ENCODE measurements at places on chromosomes 1 and 21.

DNA sequence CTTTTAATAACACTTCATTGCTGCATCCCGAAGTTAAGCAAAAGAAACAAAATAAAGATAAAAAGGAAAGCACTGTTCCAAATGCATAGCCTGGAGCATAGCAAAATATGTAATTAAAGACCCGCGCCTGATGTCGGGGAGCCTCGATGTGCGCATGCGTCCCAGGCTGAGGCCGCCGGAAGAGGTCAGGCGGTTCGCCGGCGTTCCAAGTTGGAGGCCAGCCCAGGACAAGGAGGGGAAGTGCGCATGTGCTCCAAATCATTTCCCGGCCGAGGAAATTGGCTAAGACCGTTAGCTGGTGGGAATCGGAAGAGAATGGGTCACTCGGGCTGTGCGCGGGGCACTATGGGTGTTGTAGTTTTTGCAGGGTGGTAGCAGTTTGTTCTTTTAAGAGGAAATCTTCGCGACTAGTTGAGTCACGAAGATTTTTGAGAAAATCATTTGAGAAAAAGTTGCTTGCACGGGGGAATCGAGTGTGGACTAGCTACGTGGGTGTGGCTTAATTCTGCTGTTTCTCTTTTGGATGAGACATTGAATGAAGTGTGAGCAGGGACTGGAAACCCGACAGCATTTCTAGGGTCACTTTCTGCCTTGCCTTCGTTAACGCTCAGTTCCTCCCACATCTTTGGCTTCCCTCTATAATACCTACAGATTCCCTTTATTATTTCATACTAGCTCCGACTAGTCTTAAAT, 31.0 kb upstream of the CD1D start:
- peak; percentile 81 for DNase-seq

DNA sequence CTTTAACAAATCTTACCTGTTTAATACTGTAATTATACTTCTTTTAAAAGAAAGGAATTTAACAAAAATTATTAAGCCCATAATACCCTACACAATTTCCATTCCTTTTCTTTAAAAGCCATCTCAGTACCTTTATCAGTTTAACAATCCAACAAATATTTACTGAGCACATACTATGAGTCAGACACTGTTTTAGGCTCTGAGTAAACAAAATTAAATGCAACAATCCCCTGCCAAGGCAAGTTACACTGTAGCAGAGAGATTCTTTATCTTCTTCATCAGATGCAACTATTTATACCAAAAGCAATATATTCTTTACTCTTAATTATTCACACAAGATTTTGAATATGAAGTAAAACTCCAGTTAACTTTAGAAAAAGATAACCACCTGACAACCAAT, 12.0 kb downstream of the DENND1B start:
- DNase-seq, result no peak

DNA sequence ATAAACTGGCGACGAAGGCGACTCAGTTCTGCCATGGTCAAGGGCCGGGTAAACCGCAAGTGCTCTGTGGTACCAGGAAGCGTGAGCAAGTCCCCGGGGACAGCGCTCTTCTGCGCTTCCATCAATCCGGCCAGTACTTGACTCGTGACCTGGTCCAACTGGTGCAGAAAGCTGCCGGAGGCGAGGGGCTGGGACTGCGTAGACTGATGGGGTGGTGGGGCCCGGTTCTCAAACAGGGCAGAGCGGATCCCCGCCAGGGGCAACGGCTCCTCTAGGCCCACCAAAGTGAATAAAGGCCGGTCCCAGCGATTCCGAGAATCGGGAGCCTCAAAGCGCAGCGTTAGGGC, 852 bp downstream of the KTI12 start:
- DNase-seq, result no peak

DNA sequence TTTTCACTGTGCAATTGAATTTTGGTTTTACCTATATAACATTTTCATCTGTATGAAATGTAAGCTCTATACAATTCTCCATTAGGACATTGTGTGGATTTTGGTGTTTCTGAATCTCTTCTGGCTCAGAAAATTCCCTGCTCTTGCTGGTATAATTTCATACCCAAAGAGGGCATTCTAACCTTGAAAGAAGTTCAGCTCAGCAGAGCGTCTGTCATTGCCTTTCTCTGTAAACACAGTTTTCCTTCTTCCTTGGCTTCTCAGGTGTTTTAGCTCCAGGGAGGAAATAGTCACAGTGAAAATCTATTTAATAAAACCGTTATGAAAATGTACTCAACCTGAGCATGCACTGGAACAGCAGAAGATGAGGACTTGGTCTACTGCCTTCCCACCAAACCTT, 16.0 kb downstream of the DISC1 start:
- DNase-seq, result no peak

DNA sequence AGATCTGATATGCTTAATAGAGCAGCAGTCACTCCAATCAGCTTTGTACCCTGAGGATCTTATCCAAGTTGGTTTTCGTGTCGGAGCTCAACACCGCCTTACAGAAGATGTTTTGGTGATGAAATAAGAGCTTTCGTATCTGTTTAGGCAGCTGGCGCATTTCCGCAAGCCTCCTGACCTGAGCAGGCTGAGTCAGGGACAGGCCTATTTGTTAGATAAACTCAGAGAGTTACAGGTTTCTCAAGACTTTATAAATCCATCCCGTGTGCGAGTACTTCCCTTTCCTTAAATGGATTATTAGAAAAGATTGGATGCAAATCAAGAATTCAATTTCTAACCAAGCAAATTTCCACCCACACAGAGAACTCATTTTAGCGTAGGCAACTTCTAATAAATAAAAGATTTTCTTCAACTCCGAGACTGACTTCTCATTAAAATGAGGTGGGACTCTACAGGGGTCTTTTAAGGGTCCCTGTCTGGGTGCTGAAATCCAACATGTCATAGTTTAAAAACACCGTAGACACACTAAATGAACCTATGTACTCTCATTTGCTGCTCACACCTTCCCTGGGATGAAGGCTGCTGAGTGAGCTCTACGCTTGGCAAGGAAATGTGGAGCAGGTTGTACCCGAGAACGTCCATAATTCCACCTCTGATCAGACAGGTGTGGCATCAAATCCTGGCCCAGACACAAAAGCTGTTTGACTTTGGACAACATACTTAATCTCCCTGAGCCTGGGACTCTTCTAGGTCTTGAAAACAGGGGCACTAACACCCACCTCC, 106.9 kb upstream of the F3 start:
- no peak for DNase-seq

GRCh38 chr1:93678946-93679480, 2.6 kb downstream of the BCAR3 start:
- DNase-seq, result no peak

DNA sequence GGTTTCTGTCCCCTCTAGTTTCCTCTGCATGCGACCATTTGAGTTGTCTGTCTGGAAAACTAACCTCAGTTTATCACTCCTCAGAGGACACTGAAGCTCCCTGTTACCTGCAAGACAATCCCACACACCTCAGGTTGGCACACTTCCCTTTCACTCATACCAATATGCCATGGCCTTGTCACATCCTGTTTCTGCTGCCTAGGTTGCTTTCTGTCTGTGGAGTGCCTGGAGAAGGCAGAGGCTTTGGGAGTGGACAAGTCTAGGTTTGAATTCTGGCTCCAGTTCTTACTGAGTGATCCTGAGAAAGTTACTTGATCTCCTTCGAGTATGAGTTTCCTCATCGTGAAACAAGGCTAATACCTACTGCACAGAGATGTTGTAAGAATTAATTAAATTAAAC, 171.5 kb upstream of the CACYBP start:
- DNase-seq, result no peak

GRCh38 chr1:8871965-8872399, 6.5 kb downstream of the ENO1 start:
- DNase-seq, result no peak

DNA sequence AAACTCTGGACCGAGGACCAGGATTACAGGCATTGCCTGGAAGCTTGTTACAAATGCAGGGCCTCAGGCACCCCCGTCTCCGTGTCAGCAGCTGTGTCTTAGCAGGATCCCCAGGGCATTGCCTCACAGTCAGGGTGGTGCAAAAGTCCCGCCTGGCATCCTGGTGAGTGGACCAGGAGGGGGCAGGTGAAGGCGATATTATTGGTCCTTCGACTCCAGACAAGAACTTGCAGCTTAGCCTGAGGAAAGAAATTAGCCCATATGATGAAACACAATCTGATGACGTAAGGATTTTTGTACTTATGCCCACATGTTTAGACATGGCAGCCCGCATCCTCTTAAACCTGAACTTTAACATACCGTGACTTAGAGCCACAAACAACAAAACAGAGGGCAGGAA, 40.8 kb downstream of the RSPH1 start:
- no peak for DNase-seq

DNA sequence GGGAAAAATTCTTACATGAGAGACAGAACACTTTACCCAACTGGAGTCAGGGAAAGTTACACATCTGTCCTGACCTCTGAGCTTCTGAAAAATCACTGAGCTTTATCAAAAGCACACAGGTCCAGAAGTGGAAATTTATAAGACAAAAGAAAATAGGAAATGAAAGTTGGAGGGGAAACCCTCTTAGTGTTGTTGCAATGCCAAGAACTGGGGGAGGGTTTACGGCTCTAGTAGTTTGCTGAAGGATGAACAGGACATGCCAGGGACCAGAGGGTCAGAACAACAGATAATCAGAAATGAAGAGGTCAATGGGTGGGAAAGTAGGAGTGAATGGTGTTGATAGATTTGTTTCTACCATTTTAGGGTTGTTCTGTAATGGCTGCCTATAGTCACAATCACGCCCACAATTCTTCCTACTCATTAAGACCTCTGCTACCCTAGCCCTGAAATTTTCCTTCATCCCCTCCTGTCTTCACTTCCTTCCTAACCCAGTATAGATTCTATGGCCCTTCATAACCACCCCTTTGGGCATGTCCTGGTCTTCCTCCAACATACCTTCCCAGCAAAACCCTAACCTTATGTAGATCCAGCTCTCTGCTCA, 30.3 kb upstream of the FMOD start:
- no peak for DNase-seq

DNA sequence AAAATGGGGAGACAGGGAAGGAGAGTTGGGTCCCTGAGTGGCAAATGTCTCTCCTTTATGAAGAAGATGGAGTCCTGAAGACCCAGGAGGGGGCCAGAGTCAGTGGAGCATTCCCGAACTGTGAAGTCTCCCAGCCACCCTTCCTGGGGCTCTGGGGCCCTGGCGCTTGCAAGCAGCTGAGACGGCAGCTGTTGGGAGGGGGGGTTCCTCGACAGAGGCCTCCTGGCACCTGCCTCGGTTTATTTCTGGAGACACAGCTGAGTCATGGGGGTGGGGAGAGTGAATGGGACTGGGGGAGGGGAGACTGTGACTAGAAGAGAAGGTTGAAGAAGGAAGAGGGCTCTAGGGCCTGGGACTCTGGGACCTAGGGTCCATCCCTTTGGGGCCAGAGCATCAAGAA, 14.0 kb downstream of the NES start:
- DNase-seq, result no peak

DNA sequence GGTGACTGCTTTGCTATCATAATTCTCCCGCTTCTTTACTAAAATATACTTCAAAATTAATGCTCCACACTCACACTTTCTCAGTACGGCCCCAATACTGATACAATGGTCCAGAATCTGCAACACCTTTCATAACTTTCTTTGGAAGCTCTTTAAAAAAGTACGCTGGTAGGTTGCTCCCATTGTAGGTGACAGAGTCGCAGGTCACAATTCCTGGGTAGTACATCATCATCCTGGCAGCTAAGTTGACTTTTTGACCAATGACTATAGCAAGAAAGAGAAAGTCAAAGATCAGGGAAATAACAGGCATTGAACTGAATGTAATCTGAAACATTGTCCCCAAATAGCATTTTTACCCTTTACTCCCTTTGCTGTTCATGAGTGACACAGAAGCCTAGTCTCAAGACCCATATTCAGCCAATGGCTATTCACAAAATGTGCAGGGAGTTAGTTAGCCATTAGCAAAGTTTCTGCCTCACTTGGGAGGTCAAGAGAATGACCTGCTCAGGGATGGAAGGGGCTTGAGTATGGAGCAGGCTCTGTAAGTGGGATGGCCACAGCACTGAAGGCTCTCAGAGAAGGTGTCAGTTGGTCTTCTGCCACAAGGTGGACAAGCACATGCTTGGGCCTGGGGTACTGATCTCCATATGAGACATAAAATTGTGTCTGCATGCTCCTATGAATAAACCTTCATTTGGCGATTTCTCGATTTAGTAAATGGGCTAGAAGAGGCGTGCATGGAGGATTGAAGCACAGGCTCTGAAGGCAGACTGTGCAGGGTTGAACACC, 35.4 kb downstream of the ADCY10 start:
- DNase-seq, result peak; percentile 1

GRCh38 chr1:234827181-234827580, 217.2 kb upstream of the IRF2BP2 start:
- DNase-seq, result no peak

DNA sequence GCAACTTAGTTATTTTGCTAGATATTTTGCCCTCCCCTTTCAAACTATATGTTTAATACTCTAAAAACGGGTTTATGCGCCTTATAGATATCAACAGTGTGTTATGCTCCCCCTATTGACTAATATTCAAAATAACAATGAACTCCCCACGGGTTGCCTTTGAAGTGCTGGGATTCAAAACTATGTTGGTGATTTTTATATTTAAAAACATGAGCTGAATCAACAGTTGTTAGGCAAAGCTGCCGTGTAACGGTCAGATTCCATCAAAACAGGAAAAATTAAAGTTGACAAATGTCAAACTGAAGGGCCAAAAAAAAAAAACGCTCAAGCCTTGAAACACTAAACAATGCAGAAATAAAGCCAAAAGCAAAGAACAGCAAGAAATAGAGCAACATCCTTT, 2.5 kb downstream of the TGFBR3 start:
- DNase-seq, result no peak

DNA sequence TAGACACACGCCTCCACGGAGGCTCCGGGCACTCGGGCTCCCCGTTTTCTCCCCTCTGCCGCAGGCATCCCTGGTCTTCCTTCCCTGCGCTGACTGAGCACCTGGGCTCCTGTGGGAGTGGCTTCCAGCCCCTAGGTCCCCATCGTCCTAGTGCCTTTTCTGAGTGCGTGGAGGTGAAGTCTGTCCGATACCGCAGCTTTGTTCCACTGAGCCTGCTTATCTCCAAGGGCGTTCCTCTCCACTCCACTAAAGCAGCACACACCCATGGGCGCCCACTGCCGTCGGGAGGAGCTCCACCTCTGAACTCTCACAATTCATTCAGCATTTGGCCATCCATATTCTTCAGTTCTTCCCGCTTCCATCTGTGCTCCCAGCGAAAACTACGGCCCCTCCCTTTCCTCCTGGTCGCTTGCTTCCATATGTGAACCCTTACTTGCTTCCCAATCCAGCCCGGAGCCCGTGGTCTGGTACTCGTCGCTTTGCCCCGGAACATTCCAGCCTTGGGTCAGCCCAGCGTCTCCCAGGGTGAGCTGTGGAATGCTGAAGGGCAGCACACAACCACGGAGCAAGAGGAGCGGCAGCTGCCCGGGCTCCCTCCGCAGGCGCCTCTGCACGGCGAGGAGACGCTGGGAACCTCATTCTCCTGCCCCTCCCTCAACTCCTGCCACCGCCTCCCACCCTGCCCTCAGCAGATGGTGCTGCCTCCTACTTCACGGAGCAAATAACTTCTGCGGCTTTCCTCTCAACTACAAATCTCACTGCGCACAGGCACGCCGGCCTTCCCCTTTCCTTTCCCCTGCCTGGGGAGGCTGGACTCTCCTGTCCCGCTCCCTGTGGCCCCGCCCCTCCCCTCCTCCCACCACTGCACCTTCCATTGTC, 27.5 kb downstream of the ATP8B2 start:
- DNase-seq, result peak; percentile 79
